ENCODE measurements at places on chromosomes 12 and 14.

- DNase-seq, result no peak
These were observed 238.9 kb upstream of the BTG1 start for GRCh38 chr12:92384571-92384970.

DNA sequence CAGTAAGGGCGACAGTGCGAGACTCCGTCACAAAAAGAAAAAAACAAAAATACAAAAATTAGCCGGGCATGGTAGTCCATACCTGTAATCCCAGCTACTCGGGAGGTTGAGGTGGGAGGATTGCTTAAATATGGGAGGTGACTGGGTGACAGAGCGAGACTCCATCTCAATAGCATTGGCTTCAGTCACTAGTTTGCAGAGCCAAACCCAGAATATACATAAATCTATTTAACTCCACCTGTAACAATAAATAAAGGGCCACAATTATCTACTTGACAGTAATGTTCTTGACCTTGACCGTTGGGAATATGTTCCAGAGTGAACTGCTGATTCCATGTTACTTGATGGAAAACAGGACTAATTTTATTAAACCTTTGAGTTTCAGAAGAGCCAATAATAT, 198.9 kb upstream of the MDGA2 start:
- DNase-seq, result no peak

DNA sequence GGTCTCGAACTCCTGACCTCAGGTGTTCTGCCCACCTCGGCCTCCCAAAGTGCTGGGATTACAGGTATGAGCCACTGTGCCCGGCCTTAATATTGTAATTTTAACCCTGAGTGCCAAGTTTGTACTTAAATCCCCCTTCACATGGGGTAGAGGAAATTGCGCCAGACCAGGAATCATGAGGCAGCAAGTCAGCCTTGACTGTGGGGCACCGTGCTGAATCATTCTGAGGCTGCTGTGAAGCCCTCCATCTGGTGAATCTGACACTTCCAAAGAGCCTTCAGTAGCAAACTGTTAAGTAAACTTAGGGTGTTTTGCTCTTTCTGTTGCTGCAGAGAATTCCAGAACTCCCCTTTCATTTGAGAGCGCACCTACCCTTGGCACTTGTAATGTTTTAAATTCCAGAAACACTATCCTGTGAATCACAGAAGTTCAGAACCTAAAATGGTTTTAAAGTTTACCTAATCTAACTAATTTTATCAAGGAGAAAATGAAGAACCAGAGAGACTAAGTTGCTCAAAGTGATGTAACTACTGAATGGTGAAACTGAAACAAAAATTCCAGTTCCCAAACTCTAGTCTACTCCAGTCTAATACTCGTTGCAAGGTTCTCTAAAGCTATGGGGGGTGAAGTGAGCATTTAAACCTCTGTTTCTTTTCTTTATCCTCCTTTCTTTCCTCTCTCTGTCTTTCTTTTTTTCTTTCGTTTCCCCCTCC, 7.5 kb downstream of the HEBP1 start:
- DNase-seq, result peak; percentile 81

- DNase-seq, result no peak
These were observed 3.6 kb upstream of the MORN3 start for GRCh38 chr12:121673013-121673511.

- DNase-seq, result no peak
These were observed 208.2 kb downstream of the DAD1 start for GRCh38 chr14:22380571-22381407.

DNA sequence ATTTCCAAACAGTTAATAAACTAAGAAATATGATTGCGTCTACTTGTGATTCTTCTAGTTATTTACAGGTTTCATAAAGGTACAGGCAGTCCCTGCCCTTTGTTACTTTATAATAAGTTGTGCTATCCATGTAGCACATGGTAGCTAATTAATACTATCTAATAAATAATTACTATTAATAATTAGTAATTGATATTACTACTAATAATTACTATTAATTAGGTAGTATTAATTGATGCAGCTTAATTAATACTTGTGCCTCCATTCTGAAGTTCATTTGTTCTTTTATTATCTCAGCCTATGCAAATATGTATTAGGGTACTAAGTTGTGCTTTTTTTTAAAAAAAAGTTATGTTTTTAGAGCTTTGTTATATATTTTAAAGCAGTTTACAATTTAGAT, 92.3 kb upstream of the TRHDE start:
- no peak for DNase-seq
